ENCODE measurements at places on chromosomes 4 and X.
A peak's percentile ranks its signal among the peaks of the same experiment; 100 is the strongest.

DNA sequence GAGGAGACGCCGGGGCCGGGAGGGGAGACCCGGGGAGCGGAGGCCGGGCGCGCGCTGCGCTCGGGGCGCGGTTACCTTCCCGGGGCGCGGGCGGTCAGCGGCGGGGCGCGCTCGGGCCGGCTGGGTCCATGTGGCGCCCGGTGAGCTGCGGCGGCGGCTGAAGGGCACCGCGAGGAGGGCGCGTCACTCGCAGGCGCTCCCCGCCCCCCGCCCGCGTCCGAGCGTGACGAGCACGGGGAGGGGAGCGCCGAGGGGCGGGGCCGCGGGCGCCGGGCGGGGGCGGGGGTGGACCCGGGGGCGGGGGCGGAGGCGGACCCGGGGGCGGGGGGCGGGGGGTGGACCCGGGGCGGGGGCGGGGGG lies at the start of gene CPLX1:
CPLX1 (minus strand) TSS at position 159 of the 360 bp plus-strand sequence. CDS start 1,607 bp downstream, outside the sequence.
- DNase-seq = peak; percentile 28

DNA sequence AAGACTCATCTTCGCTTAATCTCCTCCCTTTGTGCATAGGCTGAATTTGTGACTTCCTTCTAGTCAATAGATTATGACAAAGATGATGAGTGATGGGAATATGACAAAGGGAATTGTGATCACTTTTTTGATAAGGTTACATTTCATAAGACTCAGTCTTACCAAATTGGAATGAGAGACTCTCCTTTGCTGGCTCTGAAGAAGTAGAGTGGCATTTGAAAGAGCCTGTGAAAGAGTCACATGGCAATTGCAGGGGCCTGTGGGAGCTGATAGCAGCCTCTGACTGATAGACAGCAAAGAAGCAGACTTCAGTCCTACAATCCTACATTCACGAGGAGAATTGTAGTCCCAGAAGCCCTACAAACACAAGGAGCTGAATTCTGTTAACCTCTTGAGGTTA lies 44.9 kb upstream of the ADAMTS3 start:
- DNase-seq = no peak

- DNase-seq = no peak
Observed at GRCh38 chr4:87824352-87824751, 8.4 kb upstream of the MEPE start.

- no peak for DNase-seq
Observed at GRCh38 chr4:167918077-167918476, 174.3 kb upstream of the ANXA10 start.

DNA sequence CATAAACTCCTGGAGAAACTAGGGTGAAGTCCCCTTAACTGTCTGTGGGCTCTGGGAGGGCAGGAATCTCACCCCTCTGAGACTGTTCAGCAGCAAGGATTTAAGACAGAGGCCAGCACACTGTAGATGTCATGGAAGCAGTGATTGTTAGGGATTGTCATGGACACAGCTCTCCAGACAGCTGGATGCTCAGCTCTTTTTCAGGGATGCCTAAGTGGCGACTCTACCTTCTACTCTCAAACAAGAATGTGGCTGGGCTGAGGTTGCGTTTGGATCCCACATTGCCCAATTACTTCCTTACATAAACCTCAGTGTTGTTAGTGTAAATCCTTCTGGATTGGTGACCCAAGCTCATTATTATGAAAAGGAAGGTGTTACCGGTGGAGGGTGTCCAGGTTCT lies 291.9 kb upstream of the VCX3A start:
- DNase-seq = no peak

GRCh38 chr4:156901871-156902270 lies 69.7 kb downstream of the PDGFC start:
- DNase-seq = no peak

DNA sequence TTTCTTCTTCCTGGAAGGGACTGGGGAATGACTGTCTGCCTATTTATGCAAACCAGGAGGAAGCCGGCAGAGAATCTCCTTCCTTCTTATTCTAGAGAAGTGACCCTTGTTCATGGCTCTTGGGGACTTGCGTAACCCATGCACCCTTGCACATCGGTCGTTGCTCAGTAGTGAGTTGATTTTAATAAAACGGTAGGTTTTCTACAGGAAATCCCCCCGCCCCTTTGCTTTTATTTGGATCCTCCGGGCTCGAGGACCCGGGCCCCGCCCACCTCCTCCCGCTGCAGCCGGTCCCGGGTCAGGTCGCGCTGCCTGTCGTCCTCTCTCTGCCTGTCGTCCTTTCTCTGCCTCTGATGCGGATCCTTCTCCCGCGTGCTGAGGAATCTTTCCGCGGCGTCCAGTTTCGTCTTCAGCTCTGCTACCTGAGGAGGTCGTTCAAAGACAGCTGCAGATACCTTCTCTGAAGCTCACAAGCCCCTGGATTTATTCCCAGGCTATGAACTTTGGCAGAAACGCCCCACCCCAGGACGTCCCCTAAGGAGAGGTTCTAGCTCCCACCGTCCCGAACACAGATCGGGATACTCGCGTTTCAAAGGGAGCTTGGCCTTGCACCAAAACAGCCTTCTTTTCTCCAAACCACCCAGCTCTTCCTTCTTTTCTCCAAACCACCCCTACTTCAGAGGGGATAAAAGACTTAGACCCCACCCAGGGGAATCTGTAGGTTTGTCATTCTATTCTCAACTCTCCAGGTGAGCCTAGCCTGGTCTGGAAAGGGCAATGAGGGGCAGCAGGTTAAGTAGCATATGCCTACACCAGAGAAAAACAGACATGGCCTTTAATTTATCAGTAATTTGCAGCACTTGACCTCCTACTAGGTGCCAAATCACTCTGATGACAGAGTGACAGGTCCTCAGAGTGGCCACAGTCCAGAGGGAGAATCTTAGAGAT lies 7.0 kb downstream of the TNIP3 start:
- DNase-seq = peak; percentile 45

- no peak for DNase-seq
Observed at GRCh38 chrX:18951032-18951431, 32.9 kb downstream of the PHKA2 start.

DNA sequence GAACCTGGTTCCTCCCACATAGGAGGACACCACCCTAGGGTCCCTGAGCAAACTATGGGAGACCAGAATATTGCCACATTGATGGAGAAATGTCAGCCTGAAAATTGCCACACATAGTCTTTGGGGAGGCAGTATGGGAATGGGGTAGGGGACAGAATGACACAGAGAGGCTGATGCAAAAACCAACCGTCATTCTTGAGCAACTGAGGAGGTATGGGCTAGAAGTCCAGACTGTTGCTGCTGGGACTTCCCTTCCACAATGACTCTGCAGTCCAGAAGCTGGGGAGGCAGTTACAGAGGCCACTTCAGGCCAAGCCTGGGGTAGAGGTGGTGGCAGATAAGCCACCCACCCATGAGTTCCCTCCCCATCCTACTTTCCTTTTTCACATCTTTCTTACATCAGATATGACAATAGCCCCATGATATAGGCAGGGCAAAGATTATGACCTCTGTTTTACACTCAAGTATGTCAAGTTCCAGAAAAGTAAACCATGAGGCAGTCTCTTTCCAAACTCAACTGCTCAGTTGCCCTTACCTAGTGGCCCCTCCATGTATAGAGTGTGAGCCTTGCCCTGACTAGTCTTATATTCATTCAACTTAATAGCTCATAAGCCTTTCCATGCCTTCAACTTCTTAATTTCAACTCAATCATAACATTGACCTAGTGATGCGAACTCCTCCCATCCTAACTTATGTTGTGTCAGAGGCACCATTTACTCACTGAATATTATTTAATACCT lies 41.7 kb downstream of the VSIG4 start:
- no peak for DNase-seq

DNA sequence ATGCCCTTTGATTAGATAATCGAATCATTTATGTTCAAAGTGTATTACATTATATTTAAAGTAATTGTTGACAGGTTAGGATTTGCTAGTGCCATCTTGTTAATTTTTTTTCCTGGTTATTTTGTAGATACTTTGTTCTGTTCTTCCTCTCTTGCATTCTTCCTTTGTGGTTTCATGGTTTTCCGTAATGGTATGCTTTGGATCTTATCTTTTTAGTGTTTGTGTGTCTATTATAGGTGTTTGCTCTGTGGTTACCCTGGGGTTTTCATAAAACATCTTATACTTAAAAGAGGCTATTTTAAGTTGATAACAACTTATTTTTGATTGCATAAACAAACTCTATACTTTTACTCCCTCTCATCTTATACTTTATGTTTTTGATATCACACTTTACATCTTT lies 108.2 kb upstream of the SRD5A3 start:
- no peak for DNase-seq

- no peak for DNase-seq
Observed at GRCh38 chr4:120824946-120825345, 97.6 kb downstream of the PRDM5 start.

DNA sequence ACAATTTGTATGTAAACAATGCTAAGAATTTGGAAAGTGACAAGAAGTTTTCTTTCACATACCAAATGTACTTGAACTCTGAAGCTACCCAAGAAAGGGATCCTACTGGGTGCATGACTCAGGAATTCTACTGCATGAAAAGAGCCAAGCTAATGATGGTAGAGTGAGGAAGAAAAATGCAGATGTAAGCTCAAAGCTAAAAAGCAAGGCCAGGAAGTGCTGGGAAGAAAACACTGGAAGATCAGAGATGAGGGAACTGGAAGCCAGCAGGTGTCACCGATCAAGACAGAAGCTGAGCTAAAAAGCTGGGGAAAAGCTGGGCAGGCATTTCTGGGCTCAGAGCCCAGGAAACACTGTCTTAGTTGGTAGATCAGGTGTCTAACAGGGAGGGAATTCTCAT lies 449.1 kb downstream of the NKX6-1 start:
- DNase-seq = no peak
